ENCODE measurements at places on chromosomes 12 and 14.
A peak's percentile ranks its signal among the peaks of the same experiment; 100 is the strongest.

- DNase-seq = no peak
Measured at GRCh38 chr14:101010835-101011234, 107.3 kb upstream of the RTL1 start.

- DNase-seq = no peak
Measured at GRCh38 chr12:60849723-60850122, 1253.9 kb downstream of the SLC16A7 start.

DNA sequence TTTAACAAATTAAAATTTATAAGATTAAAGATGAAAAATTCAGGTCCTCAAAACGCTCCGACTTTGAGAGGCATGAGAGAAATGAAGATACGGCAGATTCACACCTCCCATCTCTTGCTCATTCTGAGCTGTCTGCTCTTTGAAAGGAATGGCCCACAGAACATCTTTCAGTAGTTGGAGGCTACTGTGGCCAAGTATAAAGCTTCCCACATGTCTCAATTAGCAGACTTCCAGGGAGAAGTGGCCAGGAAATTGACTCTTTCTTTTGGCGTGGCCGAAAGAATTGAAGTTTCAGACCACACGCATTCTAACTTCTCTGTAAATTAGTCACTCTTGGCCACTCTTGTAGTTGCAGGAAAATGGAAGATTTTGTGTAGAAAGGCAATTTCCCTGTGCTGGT, 129.2 kb downstream of the DIP2B start:
- DNase-seq = no peak

DNA sequence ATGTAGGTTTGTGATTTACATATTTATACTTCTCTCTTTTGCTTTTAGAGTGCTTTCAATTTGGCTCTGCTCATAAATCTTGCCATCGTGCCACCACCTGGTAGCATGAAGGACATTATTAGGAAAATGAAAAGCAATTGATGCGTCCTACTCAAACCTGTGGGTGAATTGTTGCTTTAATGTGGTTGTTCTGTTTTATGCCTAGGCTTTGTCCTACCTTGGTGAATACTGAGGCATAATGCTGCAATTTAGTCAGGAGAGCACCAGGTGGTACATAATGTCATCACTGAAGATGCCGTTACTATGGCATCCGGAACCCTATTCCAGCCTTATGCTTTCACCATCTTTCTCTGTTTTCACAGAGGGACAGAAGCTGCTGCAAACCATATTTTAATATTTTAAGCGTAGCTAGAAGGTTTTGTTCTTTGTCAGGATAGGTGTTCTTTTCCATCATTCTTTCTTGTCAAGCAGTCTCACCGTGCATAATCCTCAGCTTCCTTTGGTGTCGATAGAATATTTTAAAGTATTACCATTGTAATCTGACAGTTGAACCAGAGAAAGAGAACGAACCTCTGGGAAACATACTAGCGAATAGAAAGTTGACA, 68.5 kb upstream of the PKP2 start:
- no peak for DNase-seq

GRCh38 chr14:54922598-54922997, 20.0 kb upstream of the GCH1 start:
- DNase-seq = no peak

DNA sequence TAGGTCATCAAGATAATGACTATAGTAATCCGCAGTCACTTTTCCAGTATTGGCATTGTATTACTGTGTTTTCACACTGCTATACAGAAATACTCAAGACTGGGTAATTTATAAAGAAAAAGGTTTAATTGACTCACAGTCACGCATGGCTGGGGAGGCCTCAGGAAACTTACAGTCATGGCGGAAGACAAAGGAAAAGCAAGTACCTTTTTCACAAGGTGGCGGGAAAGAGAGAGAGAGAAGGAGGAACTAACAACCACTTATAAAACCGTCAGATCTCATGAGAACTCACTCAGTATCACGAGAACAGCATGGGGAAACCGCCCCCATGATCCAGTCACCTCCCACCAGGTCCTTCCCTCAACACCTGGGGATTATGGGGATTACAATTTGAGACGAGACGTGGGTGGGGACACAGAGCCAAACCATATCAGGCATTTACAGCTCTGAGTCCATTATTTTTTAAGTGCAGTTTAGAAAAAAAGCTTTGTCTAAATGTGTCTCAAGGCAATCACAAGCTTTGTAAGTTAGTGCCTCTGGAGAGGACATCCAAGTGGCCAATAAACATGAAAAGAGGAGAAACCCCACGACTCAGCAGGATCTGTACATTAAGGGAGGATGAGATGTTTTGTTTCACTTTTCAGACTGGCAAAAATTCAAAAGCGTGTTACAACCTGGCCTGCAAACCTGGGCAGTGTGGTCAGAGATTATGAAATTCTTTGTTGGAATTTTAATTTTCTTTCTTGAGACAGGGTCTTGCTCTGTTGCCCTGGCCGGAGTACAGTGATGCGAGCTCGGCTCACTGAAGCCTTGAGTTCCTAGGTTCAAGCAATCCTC, 82.0 kb downstream of the DNAH10 start:
- DNase-seq = no peak

- no peak for DNase-seq
Measured at GRCh38 chr12:1926251-1926657, 7.8 kb upstream of the CACNA2D4 start.

DNA sequence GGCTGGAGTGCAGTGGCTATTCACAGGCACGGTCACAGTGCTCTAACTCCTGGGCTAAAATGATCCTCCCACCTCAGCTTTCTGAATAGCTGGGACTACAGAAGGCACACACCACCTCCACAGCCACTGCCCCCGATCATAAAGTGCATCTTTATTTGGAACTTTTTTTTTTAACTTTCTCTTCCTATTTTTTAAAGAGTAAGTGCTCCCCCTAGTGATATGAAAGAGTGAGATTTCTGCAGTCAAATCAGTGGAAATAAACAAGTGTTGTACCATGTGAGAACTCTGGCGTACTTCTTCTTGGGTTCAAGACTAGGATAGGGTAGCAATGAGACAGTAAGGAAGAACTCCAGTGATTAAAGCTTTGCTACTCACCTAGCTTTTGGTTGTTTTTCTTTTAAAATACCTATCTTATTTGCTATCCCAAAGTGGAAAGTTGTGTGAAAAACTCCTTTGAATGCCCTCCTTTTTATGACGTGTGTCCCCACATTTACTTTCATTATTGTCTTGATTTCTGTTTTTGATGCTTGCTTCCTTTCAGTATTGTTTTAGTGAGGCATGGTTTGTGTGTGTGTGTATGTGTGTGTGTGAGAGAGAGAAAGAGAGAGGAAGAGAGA, 6.6 kb downstream of the PPP4R4 start:
- DNase-seq = peak; percentile 62

- DNase-seq = peak; percentile 94
Measured at GRCh38 chr12:9669534-9669933, at the start of gene CLEC2D. Gene CLEC2D, plus strand, starts transcription at chr12:9669713. Its CDS starts 22 bp downstream, at chr12:9669735.

GRCh38 chr12:122949816-122950675, 16.2 kb downstream of the ABCB9 start:
- no peak for DNase-seq

DNA sequence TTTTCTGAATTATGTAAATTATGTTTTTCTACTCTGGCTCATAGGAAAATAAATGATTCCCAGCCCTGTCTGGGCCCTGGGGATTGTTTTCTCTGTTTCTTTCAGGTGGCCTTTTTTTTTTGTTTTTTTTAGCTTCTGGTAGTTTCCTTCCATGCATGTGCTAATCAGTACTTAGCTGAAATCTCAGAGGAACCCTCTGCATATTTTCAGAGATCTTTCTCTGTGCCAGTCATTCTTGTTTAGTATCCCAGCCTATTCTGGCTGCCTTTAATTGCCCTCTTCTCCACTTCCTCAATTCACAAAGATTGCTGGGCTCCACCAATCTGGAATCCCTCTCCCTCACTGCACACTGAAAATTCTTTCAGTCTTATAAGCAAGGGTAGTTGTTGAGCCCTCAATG, 46.9 kb downstream of the CNOT2 start:
- no peak for DNase-seq

Measured in activated CD4-positive, alpha-beta T cell treated with anti-CD3 and anti-CD28 coated beads, Interleukin-10, Interleukin-2, amounts not matched to agents 100 ng/mL and 50 ng/mL, durations not matched to agents 16 hours and 8 hours (primary cell).